Stimulated activated CD4-positive, alpha-beta T cell treated with anti-CD3 and anti-CD28 coated beads, TNF-alpha, amount 100 ng/mL, for 1 hour (primary cell): ENCODE measurements at places on chromosomes 6 and 20.

DNA sequence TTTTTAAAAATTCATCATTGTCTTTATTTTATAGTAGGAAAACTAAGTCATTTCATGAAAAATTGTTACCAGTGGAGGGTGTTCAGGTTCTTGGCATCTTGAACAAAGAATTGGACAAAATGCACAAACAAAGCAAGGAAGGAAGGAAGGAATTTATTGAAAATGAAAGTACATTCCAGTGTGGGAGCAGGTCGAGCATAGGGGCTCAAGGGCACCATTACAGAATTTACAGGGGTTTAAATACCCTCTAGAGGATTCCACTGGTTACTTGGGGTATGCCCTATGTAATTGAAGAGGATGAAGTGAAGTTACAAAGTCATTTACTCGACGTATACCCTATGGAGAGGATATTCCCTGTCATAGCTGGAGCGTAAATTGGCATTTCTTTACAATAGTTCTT is 37.4 kb upstream of the HDAC2 start:
- DNase-seq = no peak

GRCh38 chr6:149545258-149545753 is 537 bp downstream of the PPIL4 start:
- peak; percentile 22 for DNase-seq

DNA sequence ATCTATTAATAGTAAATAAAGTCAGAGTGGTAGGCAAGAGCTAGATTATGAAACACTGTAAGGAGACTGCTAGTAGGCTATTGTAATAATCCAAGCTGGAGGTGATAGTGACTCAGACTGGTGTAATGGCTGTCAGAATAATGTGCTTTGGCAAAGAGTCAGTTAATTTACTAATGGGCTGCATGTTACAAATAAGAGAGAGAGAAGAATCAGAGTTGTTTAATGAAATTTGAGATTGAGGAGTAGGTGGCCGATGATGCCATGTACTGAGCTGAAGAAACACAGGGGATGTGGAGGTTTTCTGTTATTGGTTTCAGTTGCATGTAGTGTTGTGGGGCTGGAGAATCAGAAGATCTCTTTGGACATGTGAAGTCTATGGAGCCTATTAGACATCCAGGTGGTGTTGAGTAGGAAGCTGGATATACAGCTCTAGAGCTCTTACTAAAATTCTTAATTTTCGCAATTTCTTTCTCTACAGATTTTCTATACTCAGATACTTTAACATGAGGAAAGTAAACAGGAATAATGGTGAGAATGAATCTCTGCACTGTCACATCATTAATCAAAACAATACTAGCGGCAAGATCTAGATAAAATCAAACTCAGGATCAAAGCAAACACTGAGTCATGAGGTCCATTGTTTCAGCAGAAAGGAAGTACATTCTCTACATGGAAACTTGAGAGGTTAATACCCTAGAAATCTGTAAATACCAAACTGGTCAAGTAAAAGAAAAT is 167.7 kb downstream of the SIM1 start:
- DNase-seq = no peak

DNA sequence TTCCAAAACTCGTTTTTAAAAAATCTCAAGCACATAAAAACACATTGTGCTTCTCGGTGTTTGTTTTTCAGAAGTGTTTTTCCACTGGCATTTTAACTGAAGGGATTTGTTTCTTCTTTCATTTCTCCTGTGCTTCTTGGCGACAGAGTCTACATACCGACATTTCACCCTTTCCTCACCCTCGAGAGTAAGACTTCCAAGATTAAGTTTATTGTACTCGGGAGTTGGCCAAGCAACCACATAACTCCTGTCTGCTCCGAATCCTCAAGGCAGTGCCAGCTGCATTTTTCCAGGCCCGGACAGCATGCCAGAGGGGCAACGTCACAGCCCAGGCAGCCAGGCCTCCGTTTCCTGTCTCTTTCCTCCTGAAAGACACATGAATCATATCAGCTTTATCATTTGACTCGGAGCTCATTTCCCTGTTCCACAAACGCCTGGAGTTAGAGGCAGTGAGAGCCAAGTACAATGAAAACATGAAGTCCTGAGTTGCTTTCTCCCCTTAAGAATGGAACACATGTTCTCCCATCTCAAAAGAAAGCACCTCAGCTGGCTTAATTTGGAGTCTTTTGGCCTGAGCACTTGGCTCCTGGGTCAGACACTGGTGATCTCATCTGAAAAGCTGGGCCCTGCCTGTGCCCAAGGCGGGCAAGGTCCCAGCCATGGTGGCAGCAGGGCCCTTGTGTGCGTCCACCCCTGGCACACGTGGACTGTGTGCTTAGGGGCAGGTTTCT is 23.2 kb upstream of the FAM50B start:
- DNase-seq = no peak

- no peak for DNase-seq
Measured at GRCh38 chr6:358847-359246, 32.7 kb upstream of the IRF4 start.
